Mesothelial cell of epicardium (in vitro differentiated cells): ENCODE measurements at places on chromosomes 1 and 21. TPM values are rescaled to one million over a fixed set of nuclear protein-coding genes. Genes with fewer than 3 reads are reported as not detected.

The FCGR1A gene
- not detected in 3 replicates for total RNA-seq

The FMO4 gene
- 4.4 to 5.9 TPM (median 5.4 TPM) in 3 replicates for total RNA-seq

The PTPN7 gene
- total RNA-seq, result 0.31 to 0.49 TPM (median 0.32 TPM) in 3 replicates

The NBPF3 gene
- total RNA-seq, result 17.3 to 18.6 TPM (median 17.5 TPM) in 3 replicates

The CCDC185 gene
- not detected in 3 replicates for total RNA-seq

The NTMT2 gene
- total RNA-seq, result 0.23 TPM in 1 of 3 replicates, not detected in the others

The CFHR4 gene
- not detected in 3 replicates for total RNA-seq

The HCRTR1 gene
- 0.71 to 1.1 TPM (median 0.98 TPM) in 3 replicates for total RNA-seq

The KCNK1 gene
- 13.1 to 14.9 TPM (median 14.6 TPM) in 3 replicates for total RNA-seq

The SLC1A7 gene
- 0.09 TPM in 1 of 3 replicates, not detected in the others for total RNA-seq

DNA sequence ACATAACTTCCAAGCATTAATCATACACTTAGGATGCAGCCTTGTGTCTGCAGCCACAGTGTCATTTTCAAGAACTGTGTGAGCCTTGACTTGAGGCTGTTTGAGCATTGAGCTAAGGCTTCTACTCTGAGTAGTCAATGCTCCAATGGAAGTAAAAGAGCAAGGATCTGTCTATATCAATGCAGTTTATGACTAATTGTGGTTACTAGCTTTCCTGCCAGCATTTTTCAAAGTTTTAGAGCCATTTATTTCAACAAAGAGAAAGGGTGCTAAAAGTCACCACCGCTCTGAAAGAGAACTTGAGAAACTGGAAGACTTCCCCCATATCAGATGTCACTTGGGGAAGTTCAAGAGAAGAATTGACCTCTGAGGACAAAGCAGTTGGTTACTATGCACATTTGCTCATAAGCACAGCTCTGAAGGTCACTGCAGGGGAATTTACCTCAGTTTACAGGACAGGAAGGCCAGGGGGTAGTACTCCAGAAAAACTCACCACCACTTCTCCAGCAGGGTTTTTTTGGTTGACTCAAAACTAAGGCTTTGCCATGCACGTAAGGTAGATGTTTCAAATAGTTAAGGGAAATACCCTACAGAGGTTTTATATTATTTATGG, 24.5 kb upstream of the RGS1 start:
- no peak for DNase-seq

DNA sequence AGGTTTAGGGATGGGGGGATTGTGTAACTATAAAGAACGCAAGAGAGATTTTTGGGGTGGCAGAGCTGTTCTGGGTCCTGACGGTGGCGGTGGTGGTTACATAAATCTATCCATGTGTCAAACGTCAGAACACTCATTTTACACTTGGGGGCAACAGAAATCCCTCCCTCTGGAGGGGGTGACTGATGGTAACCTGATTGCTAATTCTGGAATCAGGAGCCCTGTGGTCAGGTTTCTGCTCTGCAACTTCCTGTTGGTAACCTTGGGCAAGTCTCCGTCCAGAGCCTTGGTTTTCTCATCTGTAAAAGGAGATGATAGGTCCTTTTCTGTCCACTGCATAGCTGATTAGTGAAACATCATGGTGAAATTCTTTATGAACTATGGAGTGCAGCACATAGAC, 40.9 kb downstream of the ALPL start:
- no peak for DNase-seq

- no peak for DNase-seq
These were observed 5.5 kb downstream of the RHOU start for GRCh38 chr1:228740543-228741317.

- no peak for DNase-seq
These were observed 47.5 kb downstream of the ZNF697 start for GRCh38 chr1:119600561-119600960.

DNA sequence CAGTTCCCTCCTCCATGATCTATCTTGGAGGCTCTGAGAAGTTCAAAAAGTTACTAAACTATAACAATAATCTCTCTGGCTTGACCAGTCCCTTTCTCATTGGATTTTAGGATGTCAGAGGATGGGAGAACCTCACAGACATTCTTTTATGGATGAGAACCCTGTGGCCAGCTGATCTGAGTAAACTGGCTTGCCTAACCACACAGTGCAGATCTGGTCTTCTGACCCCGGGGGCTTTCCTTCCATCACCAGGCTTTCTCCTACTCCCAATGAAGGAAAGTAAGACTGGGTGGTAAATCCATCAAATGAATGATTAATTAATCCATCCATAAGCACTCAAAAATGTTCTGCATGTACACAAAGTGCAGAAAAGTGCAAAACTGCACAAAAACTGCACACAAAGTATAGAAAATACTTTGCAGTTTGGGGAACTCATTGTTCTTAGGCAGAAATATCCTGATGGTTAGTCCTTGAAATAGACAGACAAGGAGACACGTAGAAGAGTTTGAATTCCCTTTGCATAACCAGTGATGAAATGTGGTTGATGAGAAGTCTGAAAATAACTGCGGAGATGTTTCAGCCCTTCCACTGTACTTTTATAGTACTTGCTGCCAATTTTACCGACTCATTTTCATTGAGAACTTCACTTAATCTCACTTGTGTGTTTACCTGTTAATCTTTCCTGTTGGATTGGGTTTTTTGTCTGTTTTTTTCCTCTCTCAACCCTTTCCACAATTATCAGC, 2.5 kb upstream of the F3 start:
- DNase-seq, result no peak

DNA sequence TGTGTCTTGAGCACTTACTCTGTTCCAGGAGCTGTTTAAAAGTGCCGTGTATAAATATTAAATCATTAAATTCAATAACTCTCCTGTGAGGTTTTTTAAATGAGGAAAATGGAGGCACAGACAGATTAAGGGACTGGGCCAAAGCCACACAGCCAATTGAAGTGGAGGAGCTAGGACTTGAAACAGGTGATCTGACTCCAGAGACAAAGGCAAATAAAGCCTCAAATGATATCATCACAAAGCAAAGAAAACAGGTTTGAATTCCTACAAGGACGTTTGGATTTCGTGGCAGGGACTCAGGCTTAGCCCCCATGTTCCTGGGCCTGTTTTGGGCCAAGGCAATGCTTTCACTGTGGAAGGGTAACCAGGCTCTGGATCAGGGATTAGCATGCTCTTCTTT, 45.2 kb upstream of the DMBX1 start:
- DNase-seq, result no peak

DNA sequence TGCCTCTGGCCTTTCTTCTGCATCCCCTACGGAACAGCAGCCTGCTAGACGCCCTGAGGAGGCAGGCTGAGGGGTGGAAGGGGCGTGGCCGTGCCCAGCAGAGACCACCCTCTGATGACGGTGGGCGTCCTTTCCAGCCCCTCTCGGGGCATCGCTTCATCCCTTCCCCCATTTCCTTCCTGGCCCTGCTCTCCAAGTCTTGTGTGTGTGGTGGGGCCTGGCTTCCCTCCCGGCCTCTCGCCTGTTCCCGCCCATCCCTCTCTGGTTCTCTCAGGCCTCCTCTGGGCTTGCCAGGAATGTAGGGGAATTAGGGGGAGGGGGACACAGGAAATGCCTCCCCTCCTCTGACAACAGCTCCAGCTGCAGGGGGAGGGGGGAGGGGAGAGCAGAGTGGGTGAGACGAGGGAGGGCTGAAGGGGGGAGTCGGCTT, 51.1 kb downstream of the SKI start:
- DNase-seq, result peak; percentile 63

GRCh38 chr1:186985889-186986491, 157.2 kb downstream of the PLA2G4A start:
- DNase-seq, result no peak

DNA sequence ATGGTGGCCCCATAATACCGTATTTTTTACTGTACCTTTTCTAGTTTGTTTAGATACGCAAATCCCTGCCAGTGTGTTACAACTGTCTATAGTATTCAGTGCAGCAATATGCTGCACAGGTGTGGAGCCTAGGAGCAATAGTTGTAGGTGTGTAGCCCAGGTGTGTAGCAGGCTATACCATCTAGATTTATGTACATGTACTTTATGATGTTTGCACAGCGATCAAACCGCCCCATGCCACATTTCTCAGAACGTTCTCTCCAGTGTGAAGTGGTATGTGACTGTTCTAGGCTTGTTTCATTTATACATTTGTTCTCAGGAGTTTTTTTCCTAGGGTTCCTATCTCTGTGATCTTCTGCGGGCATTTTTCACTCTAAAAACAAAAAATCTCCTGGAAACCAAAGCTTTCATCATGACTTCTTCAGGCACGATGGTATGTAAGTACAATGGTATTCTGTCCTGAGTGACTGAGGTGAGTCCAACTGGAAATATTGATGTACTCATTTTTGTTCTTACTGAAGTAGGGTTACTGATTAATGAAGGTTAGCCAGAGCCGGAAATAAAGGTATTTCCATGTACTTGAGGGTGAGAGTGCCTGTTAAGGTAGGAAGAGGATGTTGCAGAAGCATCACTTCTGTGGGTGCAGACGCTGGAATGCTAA, 153.0 kb downstream of the GABPA start:
- no peak for DNase-seq

DNA sequence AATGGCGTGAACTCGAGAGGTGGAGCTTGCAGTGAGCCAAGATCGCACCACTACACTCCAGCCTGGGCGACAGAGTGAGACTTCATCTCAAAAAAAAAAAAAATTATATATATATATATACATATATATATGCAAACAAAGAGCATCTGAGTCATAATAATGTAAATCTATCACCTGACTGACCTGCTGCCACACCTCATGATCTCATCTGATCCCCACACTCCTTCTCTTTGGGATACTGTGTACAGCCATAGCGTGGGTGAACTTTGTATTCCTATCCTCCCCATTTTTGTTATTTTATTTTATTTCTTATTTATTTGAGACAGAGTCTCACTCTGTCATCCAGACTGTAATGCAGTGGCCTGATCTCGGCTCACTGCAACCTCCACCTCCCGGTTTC, 2.6 kb upstream of the HDAC1 start:
- no peak for DNase-seq

DNA sequence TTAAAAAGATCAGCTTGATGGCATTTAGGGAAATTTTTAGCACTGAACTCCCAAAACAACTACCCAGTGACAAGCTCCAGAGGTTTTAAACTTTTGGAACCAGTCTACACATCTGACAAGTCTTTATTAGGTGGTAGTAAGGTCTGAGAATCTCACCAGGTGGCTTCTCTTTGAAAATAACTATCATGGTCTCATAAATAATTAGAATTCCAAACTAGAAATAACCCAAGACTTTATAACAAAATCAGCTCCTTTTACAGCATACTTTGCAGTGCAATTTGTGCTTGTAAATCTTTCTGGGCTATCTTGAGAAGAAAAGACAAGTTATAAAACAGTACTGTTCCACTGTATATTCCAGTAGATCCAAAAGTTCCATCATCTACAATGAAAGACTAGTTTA, 108.7 kb downstream of the LTN1 start:
- DNase-seq, result no peak

- DNase-seq, result no peak
These were observed 534 bp downstream of the KCNH1 start for GRCh38 chr1:211133393-211133835.

DNA sequence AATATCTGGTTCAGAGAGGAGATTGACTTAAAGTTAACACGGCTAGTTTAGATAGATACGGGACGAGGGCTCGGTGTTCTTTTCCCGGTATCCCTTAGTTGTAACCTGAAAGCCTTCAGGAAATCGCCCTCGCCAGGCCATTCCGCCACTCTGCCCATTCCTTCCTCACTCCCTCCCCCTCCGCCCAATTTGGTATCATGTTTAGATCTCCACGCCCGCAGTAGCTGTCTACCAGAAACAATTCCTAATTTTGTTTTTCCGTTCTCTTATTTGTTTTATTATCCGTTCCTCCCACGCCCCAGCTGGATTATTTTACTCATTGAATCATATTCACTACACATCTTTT, 685 bp upstream of the VAMP4 start:
- no peak for DNase-seq

DNA sequence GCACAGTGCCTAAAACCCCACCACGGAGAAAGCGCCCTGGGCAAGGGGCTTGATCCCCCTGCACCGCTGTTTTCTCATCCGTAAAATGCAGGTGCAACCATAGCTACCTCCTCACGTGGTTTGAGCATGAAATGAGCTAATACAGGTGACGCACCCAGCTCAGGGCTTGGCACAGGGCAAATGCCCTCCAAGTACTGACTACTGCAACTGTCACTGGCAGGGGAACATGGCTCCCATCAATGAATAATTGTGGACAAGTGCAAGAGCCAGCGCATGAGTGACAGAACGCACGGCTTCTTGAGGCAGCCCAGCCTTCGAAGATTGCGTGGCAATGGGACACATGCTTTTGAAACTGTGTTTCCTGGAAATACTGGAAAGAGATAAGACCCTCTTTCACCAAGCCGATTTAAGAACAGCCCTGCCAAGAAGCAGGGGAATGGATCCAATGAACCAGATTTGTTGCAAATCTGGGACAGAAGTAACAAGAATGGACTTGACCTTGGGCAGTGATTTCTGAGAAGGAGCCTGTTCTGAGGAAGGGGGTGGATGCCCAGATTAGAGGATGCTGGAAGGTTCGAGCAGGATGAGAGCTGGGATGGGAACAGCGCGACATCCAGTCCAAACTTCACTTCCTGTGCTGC, 92.8 kb upstream of the IFFO2 start:
- no peak for DNase-seq

GRCh38 chr1:118925651-118926050, 62.5 kb downstream of the TBX15 start:
- DNase-seq, result no peak

DNA sequence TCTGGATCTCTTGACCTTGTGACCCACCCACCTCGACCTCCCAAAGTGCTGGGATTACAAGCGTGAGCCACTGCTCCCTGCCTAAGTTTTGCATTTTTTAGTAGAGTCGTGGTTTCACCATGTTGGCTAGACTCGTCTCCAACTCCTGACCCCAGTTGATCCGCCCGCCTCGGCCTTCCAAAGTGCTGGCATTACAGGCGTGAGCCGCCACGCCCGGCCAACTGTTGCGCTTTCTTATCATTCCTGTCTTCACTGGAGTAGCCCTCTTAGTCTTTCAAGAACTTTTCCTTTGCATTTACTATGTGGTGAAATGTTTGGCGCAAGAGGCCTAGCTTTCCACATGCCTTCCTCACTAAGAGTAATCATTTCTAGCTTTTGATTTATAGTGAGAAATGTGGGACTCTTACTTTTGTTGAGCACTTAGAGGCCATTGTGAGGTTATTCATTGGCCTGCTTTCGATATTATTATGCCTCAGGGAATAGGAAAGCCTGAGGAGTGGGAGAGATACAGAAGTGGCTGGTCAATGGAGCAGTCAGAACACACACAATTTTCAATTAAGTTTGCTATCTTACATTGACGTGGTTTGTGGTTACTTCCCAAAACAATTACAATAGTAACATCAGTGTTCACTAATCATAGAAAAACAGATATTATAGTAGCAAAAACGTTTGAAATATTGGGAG, 111.0 kb downstream of the ZMYM4 start:
- DNase-seq, result no peak

- DNase-seq, result no peak
These were observed 50.1 kb upstream of the COL6A1 start for GRCh38 chr21:45931397-45931969.
